ENCODE measurements at places on chromosomes 7 and 10.

GRCh38 chr7:150924369-150924781, 53.7 kb downstream of the KCNH2 start:
- DNase-seq: no peak

- no peak for DNase-seq
Observed at GRCh38 chr7:138667535-138668228, 33.5 kb downstream of the SVOPL start.

DNA sequence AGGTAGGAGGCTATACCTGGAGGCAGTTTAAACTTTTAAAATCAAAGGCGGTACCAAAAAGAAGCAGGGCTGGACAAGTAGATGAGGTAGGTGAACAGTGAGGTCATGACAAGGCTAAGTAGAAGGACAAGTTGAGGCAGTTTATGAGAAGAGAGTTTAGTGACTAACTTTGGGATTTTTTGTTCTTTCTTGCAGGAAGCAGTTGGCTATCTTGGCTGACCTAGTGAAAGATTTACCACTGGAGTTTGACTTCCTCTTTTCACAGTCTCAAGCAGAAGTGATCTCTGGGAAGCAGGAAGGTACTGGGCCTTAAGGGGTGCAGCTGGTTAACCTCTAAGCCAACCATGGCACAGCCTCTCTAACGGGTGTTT, 26.3 kb downstream of the ENTPD7 start:
- peak; percentile 59 for DNase-seq

GRCh38 chr10:29540016-29540415, 94.8 kb downstream of the SVIL start:
- peak; percentile 15 for DNase-seq

DNA sequence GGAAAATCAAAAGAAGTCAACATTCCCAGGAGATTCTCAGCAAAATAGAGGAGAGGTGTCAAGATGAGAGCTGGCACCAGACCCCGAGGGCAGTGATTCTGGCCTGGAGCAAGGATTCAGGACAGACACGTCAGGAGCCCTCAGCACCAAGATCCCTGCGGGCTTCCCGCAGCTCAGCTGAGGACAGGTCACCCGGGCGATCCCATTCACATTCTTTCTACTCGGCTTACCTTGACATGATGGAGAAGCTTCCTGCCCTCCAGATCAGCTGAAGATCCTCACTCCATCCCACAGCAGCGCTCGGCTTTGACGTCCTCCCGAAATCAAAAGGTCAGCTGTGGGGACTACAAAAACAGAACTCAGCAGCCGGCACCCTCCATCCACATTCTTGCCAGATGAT, 139.1 kb downstream of the DLG5 start:
- no peak for DNase-seq

- no peak for DNase-seq
Observed at GRCh38 chr10:93413252-93413689, 68.9 kb downstream of the MYOF start.

GRCh38 chr10:24722676-24723385, 856 bp downstream of the ARHGAP21 start:
- peak; percentile 54 for DNase-seq

DNA sequence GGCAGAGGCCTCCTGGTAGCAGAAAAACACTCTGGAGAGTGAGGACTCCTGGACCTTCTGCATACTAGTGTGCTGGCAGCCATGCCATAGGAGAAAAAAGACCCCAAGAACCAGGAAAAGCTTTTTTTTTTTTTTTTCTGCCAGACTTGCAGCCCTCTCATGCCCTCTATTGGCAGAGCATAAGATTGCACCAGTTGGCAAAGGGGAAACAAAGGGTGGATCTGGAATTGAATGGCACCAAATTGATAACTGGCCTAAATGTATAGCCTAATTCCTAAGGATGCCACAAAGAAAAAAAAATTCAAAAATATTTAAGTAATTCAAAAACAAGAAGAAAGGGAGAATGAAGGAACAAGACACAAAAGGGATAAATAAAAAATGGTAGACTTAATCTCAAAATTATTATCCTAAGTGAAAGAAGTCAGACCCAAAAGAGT, 112.5 kb upstream of the GHITM start:
- peak; percentile 37 for DNase-seq

GRCh38 chr10:1402816-1403507, 334.4 kb downstream of the ADARB2 start:
- no peak for DNase-seq

- DNase-seq: no peak
Observed at GRCh38 chr7:101516851-101517250, 112.2 kb downstream of the MYL10 start.

- no peak for DNase-seq
Observed at GRCh38 chr7:93432130-93432529, 142.4 kb downstream of the CALCR start.

- DNase-seq: no peak
Observed at GRCh38 chr7:96928965-96929364, 76.4 kb upstream of the DLX6 start.

- DNase-seq: no peak
Observed at GRCh38 chr7:142298627-142299026, 40.8 kb upstream of the PRSS58 start.

DNA sequence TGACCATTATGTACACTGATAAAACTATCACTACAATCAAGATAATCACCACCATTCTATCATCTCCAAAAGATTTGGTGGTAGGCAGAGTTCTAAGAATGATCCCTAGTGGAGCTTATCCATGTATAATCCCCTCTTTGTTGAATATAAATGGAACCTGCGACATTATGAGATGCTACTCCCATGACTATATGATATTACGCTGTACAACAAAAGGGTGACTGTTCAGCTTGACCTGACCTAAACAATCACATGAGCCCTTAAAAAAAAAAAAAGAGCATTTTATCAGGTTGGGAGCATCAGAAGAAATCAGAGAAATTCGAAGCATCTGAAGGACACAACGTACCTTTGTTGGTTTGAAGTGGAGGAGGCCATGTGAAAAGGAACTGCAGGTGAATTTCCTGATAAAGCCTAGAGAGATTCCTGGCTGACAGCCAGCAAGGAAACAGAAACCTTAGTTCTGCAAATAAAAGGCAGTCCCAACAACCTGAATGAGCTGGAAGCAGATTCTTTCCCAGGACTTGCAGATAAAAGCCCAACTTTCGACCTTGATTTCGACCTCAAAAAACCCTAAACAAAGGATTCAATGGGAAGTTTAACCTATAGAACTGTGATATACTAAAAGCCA, 270.7 kb downstream of the ADRA2A start:
- DNase-seq: no peak

GRCh38 chr7:124351950-124352349, 319.1 kb upstream of the TMEM229A start:
- DNase-seq: no peak

DNA sequence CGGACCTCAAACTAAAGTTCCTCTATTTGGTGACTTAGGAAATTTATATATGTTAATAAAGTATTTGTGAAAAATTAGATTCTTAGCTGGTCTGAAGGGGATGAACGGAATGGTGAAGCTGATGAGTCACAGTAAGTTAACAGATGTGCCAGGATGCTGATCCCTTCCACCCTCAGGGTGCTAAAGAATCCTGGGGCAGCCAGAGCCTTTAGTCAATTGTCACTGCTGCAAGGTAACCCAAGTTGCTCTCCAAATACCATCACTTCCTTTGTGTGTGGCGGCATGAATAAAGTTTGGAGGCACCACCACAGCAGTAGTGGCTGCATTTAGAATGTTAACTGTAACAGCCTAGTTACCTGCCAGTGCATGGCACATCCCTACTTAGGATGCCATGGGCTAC, 222.6 kb upstream of the PPP1R3A start:
- no peak for DNase-seq

DNA sequence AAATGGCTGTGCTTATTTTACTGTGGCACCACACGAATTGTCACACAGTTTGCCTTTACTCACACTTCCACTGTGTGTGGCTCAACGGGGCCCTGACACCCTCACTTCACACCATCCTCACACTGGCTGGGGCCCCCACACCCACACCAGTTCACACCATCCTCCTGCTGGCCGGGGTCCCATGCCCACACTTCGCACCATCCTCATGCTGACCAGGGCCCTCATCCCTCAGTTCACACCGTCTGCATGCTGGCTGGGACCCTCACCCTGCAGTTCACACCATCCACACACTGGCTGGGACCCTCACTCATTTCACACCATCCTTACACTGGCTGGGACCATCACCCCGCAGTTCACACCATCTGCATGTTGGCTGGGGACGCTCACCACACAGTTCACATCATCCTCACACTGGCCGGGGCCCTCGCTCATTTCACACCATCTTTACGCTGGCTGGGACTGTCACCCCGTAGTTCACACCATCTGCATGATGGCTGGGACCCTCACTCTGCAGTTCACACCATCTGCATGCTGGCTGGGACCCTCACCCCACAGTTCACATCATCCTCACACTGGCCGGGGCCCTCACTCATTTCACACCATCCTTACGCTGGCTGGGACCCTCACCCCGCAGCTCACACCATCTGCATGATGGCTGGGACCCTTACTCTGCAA, 36.0 kb downstream of the BRI3 start:
- DNase-seq: no peak

- DNase-seq: no peak
Observed at GRCh38 chr7:157479326-157479725, 142.5 kb downstream of the DNAJB6 start.

DNA sequence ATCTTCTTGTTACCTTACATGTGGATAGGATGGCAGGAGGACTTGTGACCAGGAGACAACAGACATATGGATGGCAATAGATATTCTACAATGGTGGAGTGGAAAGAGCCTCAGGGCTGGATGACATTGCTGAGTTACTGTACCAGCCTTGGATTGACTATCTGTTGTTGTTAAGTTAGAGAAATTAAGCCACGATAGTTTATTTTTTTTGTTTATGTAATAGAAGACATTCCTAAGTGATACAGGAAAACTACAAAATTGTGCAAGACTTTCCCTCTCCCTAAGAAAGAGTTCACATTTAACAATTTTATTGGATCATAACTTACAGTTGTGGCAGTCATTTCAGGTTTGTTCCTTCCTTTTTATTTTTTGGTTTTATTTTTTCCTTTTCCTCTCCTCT, 230.7 kb upstream of the CACNA2D1 start:
- DNase-seq: no peak

GRCh38 chr10:95335933-95336699, 45.3 kb upstream of the PDLIM1 start:
- DNase-seq: no peak

DNA sequence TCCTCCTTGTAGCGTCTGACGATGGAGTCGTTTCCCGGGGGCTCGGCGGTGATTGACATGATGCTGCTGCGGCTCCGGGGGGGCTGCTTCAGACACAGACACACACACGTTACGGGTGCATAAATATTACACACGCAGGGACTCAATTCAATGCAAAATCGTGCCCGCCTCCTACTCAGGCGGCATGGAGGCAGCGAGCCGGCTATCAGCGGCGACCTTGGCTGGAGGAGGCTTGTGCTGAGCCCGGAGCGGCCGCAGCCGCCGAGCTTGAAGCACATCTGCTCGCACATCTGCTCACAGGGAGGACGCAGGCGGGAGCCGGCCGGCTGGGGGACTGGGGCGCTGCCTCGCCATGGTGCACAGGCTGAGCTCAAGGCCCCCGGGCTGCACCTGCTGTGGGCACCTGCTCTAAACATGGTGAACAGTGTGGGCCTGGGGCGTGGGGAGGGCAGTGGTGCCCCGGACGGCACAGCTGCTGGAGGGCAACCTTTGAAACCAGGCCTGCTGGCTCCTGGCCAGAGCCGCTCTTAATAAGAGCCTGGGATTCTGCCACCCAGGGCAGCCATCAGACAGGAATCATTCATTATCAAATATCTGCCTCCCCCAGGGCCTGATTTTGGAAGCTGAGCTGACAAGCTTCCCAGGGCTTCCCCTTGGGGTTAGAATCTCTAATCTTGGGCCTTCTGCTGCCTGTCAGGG, 84.7 kb upstream of the GNA12 start:
- DNase-seq: no peak

GRCh38 chr10:101710059-101710695, 15.2 kb upstream of the FBXW4 start:
- DNase-seq: no peak

DNA sequence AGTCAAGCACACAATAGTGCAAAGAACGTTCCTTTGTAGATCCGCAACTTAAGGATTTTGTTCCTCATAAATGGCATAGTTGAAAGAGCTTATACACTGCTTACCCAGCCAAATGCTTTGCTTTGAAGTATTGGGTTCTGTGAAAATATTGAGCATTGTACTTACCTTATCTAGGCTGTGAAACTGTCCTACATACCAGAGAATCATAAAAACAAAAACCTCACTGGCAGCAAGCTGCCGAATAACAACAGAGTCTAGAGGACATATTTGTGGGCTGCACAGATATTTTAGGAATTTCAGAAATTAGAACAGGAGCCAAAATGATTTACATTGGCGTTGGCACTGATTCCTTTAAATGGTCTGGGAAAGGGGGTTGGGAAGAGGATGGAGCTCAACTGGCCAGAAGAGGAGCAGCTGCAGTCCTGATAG, 174.8 kb downstream of the RTKN2 start:
- peak; percentile 91 for DNase-seq

- DNase-seq: no peak
Observed at GRCh38 chr10:121540732-121541395, 57.4 kb downstream of the FGFR2 start.

GRCh38 chr10:80503584-80504157, 34.0 kb upstream of the SH2D4B start:
- DNase-seq: no peak

GRCh38 chr10:92690915-92691590, 1.3 kb downstream of the HHEX start:
- no peak for DNase-seq

- DNase-seq: no peak
Observed at GRCh38 chr10:1966712-1967376, 229.5 kb upstream of the ADARB2 start.

DNA sequence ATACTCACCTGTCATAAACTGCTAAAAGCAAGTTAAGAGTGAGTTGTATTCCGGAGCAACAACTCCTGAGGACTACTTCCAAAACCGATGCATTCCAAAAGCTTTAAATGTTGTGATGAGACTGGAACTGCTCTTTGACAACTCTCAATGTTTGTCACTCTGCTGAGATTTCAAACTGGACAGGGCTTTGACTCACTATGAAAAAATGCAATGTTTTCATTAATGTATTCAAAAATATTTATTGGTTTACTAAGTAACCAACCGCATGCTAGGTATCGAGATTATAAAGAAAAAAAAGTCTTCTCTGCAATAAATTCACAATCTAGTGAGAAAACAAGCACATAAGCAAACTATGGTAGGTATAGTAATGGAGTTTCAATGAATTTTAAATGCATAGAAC, 107.9 kb upstream of the GNAI1 start:
- no peak for DNase-seq

GRCh38 chr10:63901228-63901627, 380.0 kb downstream of the REEP3 start:
- peak; percentile 5 for DNase-seq

DNA sequence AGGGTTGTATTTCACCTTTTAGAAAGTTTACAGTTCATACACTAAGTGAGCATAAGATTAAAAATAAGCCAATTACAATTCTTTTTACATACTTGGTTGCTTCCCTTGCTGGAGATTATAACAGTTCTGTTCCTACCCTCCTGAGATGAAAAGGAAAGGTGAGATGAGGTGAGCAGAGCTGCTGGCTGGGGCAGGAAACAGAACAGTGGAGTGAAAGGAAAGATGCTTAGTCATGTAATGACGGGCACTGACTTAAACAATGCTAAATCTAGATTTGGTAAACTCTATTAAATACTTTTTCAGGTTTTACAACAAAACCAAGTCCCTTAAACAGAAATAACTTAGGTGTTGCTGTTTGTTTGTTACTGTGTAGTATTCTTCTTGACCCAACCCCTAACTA, 19.9 kb upstream of the ZEB1 start:
- DNase-seq: no peak

Measured in ACHN (cell line).